ENCODE measurements at places on chromosomes 13 and 19.

DNA sequence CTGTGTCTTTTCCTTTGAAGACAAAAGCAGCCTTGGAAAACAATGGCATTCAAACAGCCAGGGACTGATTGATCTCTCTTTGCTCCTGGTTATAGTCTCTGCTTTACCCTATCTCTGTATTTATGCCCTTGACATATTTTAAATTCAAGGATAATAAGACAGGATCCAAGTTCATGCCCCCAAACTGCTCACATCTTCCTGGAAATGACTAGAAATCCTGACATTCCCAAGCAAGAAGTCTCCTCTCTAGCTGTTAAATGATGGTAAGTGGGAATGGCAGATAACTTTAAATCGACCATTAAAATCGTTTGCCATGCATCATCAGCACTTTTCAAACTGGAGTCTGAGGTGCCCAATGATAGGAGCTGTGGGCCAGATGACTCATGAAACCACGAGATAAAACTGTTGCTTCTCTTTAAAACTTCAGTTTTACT lies 435.6 kb downstream of the FOXO1 start:
- no peak for DNase-seq

DNA sequence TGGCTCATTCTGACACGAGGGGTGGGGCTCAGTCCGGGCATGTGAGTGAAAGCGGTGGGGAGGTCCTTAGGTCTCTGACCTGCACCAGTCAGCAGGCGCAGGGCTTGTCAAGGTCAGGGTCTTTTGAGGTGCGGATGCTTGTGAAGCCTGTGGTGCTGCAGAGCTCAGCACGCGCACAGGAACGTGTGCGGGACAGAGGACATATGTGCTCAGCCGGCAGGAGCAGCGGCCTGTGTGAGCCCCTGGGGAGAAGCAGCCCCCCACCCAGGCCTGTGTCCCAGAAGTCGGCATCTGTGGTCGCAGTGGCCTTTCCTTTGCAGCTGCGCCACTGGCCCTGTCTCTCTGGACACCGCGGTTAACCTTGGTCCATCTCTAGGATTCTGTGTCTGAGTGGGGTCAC lies 30.9 kb downstream of the ATP4B start:
- DNase-seq, result no peak

DNA sequence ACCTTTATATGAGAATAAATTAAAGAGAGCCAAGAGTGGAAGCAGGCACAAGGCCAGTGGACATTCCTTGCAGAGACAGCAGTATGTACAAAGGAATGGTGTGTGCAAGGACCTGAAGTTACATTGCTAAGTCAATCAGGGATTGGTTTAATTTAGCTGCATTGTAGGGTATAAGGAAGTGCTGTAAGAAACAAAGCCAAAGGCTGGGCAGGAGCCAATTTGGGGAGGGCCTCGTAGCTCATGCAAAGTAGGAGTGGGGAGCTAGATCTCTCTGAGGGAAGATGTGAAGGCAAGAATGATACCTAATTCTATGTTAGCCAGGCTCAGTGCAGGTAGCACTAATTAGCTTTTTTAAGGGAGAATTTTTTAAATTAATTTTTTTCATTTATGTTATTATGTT lies 76.7 kb downstream of the SLAIN1 start:
- no peak for DNase-seq

- DNase-seq, result peak; percentile 89
These were observed 13.7 kb upstream of the CREB3L3 start for GRCh38 chr19:4139614-4140236.

GRCh38 chr19:50633359-50633758 lies 6.3 kb downstream of the SYT3 start:
- no peak for DNase-seq

DNA sequence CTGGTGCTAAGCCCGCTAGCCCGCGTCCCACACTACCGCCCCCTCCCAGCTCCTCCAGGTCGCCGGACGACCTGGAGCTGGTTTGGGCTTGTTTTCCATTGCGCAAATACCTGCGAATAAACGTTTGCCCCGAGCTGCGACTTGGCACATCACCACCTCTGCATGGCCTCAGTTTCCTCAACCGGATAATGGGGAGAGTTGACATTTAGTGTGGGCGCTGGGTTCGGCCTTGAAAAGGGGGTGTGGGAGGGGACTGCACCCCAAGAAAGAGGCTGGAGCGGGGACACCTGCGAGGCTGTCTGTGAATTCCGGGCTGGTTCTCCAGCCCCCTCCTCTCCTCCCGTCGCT lies 11.0 kb upstream of the JUND start:
- no peak for DNase-seq

- no peak for DNase-seq
These were observed 9.8 kb downstream of the ZNF526 start for GRCh38 chr19:42229855-42230351.

DNA sequence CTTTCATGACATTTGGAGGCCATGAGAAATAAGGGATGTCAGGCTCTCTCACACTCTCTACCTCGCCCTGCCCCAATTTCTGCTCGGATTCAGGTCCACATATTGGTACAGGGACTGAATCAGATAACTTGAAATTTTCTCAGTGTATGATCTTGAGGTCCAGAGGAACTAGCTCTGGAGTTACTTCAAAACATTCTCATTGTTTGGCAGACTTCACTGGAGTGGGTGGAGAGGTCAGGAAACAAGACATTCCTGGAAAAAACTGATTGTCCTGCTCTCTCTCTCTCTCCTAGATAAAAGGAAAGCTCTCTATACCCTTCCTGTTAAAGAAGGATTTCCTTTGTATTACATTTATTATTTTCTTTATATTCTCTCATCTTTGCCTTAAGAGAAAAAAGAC lies 428.1 kb upstream of the DACH1 start:
- no peak for DNase-seq

DNA sequence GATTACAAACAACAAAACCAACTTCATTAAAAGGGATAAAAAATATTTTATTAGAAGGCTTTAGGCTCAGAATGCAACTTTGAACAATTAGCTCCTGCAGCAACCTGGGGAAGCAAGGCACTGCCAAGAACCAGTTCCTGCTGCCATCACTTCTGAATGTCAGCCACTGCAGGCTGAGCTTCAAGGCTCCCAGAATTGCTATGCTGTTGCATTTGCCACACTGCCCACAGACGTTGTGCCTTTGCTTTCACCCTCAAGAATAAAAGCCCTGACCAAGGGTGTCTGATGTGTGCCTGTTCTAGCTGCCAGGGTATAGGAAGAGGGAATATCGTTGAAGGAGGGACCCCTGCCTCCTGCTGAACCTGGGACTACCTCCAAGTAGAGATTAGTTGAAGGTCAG lies 238.4 kb downstream of the ITGBL1 start:
- no peak for DNase-seq

DNA sequence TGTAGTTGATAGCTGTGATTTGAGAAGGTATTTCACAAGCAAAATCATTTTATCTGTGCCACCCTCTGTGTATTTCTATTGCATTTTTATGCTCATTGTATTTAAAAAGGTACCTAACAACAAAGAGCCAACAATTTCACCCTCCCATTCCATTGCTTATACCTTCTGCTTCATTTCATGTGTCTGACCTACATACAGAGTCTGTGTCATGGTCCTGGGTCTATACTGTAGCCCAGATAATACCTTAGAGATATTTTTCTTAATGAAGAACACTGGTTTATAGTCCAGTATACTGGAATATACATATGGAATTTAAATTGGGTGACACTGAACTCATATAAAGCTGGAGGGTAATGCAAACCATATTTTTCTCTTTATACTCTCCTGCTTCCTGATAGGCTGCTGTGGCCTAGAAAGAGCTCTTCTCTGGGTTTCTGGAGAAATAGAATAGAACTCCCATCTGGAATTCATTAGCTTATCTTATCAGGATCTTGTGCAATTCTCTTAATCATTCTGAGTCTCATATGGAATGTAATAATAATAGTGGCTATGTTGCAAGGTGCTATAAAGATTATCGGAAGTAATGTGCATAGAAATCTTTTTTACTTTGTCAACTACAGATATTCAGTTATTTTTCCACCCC lies 31.8 kb upstream of the SPART start:
- no peak for DNase-seq

GRCh38 chr13:113981194-113981605 lies 7.3 kb upstream of the C13orf46 start:
- no peak for DNase-seq

GRCh38 chr13:29436721-29437280 lies 158.7 kb downstream of the SLC7A1 start:
- no peak for DNase-seq

GRCh38 chr19:50922317-50922853 lies 11.2 kb upstream of the KLK4 start:
- peak; percentile 17 for DNase-seq

GRCh38 chr19:41945135-41945766 lies 13.9 kb downstream of the RABAC1 start:
- peak; percentile 73 for DNase-seq

- DNase-seq, result no peak
These were observed 12.9 kb downstream of the N4BP2L1 start for GRCh38 chr13:32415019-32415418.

GRCh38 chr13:26895081-26895807 lies 134.7 kb upstream of the GPR12 start:
- DNase-seq, result no peak

DNA sequence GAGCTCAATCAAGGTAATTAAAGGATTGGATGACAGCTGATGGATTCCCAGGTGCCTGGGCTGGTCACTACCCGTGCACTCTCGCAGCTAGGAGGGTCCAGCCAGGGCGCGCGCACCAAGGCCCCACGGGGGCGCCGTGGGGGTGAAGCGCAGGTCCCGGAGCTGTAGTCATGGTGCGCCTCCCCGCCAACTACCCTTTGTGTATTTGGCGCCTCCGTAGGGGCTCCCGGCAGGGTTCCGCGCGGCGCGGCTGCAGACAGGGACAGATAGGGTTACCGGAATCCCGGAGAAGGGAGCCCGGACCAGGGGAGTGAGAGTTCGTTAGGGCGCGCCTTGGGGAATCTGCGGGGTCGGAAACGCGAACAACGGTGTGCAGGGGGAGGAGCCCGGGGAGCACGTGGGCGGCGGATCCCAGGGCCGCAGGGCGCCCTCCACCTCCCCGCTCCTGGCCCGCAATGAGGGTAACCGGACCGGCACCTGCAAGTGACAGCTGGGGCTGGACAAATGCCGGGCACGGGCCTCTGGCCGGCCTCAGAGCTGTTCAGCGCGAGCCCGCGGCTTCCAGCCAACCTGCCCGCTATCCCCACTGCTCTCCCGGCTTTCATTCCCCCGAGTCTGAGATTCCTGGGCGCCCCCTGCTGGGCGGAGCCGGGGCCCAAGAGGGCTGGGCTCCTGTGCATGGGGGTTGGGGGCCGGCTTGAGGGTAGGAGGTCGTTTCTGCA lies 3.4 kb upstream of the PRAM1 start:
- peak; percentile 38 for DNase-seq

DNA sequence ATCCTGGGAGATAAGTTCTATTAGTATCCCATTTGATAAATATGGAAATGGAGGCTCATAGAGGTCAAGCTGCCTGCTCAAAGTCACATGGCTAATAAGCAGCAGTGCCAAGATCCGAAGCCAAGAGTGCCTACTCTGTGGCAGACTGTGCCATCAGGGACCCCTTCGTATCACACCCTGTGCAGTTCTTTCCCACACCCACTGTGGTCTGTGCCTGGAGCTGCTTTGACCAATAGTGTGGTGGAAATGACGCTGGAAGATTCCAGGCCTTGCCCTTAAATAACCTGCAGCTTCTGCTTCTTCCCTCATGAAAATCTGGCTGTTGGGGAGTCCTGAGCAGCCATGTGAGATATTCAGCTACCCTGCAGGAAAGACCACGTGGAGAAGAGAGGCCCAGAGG lies 10.1 kb downstream of the OPA3 start:
- no peak for DNase-seq

- DNase-seq, result no peak
These were observed at the start of gene MISP3 for GRCh38 chr19:14072535-14073260. TSS of gene MISP3 (plus strand) at chr19:14072786. CDS start at chr19:14073310, 524 bp downstream.

DNA sequence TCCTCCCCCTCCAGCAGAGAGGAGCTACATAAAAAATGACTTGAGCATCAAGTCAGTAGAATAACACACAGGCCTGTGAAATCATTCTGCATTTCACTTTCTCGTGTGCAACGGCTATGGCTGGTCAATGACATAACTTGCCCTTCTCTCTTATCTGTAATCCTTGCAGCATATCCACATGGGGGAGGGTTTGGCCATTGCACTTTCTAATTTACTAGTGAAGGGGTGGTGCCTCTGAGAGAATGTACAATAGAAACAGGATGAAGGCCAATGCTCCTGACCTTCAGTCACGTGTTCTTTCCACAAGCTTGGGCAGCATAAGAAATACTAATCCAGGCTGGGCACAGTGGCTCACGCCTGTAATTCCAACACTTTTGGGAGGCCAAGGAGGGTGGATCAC lies 641.0 kb upstream of the ARGLU1 start:
- no peak for DNase-seq

- DNase-seq, result no peak
These were observed 119.7 kb upstream of the SOX1 start for GRCh38 chr13:111947026-111947810.

Data from stimulated activated CD8-positive, alpha-beta memory T cell treated with anti-CD3 and anti-CD28 coated beads, Interleukin-7, amount 100 ng/mL, for 1 hour (primary cell).